ENCODE measurements at places on chromosomes 2 and 18. TPM values are rescaled to one million over a fixed set of nuclear protein-coding genes. Genes with fewer than 3 reads are reported as not detected.

DNA sequence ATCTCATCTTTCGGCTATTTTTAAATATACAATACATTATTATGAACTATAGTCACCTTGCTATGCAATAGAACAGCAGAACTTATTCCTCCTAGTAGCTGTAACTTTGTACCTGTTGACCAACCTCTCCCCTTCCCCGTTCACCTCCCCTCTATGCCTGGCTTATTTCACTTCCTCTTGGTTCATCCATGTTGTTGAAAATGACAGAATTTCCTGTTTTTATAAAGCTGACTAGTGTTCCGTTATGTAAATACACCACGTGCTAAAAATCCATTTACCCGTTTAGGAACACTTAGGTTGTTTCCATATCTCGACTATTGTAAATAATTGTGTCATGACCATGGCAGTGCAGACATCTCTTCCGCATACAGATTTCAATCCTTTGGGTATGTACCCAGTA is 10.3 kb downstream of the ALPI start:
- no peak overlapping the region for H3K4me3 ChIP-seq
- DNase-seq: no peak
- H3K36me3 ChIP-seq: no peaks in the 10 kb centered on the region
- H3K4me1 ChIP-seq: no peaks in the 10 kb centered on the region

- H3K36me3 ChIP-seq: no peaks in the 10 kb centered on the region
- no peaks in the 10 kb centered on the region for H3K27me3 ChIP-seq
- no peak for DNase-seq
- H3K4me3 ChIP-seq: no peak overlapping the region
Measured at GRCh38 chr18:32048507-32049091, 30.0 kb downstream of the RNF125 start.

DNA sequence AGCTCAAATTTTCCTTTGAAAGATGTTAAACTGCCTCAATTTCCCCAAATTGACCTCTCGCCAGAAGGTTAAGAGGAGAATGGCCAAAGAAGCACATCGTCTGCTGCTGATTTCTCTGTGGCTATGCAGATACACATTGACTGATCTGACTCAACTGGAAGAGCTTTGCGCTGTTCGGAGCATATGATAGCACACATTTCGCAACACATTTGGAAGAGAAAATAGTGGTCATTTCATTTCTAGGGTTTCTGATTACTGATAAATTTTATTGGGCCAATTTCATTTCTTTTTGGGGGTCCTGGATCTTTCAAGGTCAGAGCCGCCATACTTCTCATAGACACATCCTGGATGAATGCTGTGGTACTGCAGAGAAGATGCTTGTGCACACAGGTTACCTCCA is 138.5 kb downstream of the TMEM200C start:
- DNase-seq: no peak
- no peaks in the 10 kb centered on the region for H3K4me1 ChIP-seq
- no peak overlapping the region for H3K4me3 ChIP-seq
- H3K27me3 ChIP-seq: no peaks in the 10 kb centered on the region
- H3K27ac ChIP-seq: no peak overlapping the region

- H3K27me3 ChIP-seq: no peaks in the 10 kb centered on the region
- no peaks in the 10 kb centered on the region for H3K36me3 ChIP-seq
- H3K27ac ChIP-seq: no peak overlapping the region
Measured at GRCh38 chr18:13452388-13452811, 233.8 kb downstream of the LDLRAD4 start.

Gene NDUFB3
- 101 TPM for total RNA-seq

- H3K36me3 ChIP-seq: no peaks in the 10 kb centered on the region
- no peaks in the 10 kb centered on the region for H3K27me3 ChIP-seq
- no peak overlapping the region for H3K27ac ChIP-seq
- no peak for DNase-seq
- no peak overlapping the region for H3K4me3 ChIP-seq
- peaks cover 2% of the 10 kb centered on the region for H3K4me1 ChIP-seq
Measured at GRCh38 chr18:74994502-74995418, 214.2 kb downstream of the PTGR3 start.

Gene DAW1
- 1.7 TPM for total RNA-seq

- DNase-seq: no peak
Measured at GRCh38 chr2:147439986-147440385, 404.8 kb upstream of the ACVR2A start.

Gene SOX11
- total RNA-seq: 0.22 TPM

DNA sequence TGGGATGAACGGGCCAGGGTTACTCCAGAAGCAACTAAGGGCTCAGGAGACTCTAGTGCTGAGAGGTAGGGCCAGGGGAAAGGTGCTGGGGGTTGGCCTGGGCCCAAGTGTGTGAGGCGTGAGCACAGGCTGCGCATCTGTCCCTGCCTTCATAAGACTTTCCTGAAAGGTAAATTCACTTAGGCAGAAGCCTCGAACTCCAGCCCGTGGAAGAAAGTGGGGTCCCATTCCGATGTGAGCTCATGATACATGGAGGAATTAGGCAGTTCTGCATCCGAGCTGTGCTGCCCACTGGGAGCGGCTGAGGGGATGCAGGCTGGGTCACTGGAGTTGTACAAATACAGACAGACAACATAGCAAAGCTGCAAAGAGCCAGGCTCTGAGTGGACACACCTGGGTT is 16.2 kb downstream of the PARD6G start:
- no peak overlapping the region for H3K4me3 ChIP-seq
- no peaks in the 10 kb centered on the region for H3K36me3 ChIP-seq
- DNase-seq: no peak
- H3K27me3 ChIP-seq: no peaks in the 10 kb centered on the region
- no peaks in the 10 kb centered on the region for H3K4me1 ChIP-seq

Gene CXCR2
- total RNA-seq: 0.44 TPM

DNA sequence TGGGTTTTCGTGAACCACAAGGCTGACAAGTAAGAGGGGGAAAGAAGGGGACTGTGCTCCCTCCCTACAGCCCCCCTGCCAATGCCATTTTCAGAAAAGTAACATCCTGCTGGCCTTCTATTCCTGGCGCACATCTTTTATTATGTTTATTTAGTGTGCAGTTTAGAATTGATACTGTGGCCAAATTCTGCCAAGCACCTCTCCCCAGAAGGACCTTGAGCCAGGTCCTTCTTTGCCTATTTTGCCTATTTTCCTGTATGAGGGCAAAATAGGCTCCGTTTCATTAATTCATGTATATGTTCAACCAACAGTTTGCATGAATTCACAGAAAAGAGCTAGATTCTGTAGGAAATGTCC is 136.0 kb downstream of the MYO3B start:
- no peaks in the 10 kb centered on the region for H3K27me3 ChIP-seq
- no peak overlapping the region for H3K27ac ChIP-seq

DNA sequence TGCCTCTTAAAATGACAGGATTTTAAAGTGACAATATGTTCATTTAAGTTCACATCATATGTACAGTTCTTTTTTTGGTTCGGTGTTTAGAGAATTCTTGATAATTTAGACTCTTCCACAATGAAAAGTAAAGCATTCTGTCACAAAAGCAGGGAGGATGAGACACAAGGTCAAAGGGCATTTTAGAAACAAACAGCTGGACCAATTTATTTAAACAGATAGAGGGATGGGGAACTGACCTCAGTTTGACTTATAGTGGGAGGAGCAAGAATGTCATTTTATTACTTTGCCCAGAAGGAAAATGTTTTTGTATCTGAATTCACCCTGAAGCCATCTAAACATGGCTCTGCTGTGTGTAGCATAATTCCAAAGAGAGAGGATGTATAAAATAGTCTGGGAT is 128.5 kb downstream of the MEIS1 start:
- no peak overlapping the region for H3K4me3 ChIP-seq
- H3K27me3 ChIP-seq: no peaks in the 10 kb centered on the region
- DNase-seq: no peak

GRCh38 chr2:69604026-69604678 is 39.4 kb downstream of the AAK1 start:
- no peak overlapping the region for H3K27ac ChIP-seq
- H3K4me1 ChIP-seq: no peaks in the 10 kb centered on the region
- DNase-seq: no peak
- H3K4me3 ChIP-seq: no peak overlapping the region
- H3K27me3 ChIP-seq: no peaks in the 10 kb centered on the region

- H3K4me1 ChIP-seq: no peaks in the 10 kb centered on the region
- no peak overlapping the region for H3K4me3 ChIP-seq
- H3K36me3 ChIP-seq: no peaks in the 10 kb centered on the region
Measured at GRCh38 chr2:620004-620403, 57.2 kb downstream of the TMEM18 start.

Gene GMPPA
- 33.9 TPM for total RNA-seq

Gene RALB
- 64.5 TPM for total RNA-seq

Measured in kidney (tissue), 22 donors.